ENCODE measurements at places on chromosomes 3 and 15.
A peak's percentile ranks its signal among the peaks of the same experiment; 100 is the strongest.

DNA sequence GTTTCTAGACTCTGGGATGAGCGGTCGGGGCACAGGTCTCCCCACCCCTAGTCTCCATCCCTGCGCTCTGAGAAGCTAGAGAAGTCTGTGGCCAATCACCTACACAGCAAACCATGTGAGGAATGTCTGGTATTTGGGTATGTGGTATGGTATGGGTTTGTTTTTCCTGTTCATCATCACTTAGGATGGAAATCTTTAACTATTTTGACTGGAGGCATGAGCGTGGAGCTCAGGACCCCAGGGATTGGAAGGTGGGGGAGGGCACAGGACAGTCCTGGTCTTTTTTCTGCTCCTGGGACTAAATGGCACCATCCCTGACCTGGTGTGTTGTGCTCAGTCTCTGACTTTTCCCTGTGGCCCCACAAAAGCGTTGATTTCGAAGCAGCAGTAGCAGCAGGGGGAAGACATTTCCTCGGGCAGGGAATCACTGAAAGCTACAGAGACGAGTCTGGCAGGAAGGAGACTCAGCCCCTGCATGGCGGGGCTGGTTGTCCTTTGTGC is 191.7 kb upstream of the TPM1 start:
- no peak for DNase-seq

DNA sequence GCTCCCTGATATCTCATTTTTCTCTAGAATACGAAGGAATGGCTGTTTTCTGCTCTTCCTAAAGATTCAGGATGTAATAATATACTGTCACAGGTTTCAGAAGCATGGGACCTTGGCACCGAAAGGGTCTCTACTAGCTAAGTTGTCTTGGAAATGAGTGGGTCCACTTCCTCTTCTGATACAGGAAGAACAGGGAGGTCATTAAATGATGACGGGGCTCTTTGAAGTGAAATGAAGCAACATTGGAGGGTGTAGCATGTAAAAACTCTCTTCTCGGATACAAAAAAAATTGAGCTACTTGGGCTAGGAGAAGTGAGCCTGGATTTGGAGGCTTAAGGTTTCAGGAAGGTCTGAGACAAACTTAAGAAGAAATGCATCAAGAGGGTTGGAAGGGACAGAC is 349.8 kb upstream of the TPRG1 start:
- DNase-seq, result no peak

DNA sequence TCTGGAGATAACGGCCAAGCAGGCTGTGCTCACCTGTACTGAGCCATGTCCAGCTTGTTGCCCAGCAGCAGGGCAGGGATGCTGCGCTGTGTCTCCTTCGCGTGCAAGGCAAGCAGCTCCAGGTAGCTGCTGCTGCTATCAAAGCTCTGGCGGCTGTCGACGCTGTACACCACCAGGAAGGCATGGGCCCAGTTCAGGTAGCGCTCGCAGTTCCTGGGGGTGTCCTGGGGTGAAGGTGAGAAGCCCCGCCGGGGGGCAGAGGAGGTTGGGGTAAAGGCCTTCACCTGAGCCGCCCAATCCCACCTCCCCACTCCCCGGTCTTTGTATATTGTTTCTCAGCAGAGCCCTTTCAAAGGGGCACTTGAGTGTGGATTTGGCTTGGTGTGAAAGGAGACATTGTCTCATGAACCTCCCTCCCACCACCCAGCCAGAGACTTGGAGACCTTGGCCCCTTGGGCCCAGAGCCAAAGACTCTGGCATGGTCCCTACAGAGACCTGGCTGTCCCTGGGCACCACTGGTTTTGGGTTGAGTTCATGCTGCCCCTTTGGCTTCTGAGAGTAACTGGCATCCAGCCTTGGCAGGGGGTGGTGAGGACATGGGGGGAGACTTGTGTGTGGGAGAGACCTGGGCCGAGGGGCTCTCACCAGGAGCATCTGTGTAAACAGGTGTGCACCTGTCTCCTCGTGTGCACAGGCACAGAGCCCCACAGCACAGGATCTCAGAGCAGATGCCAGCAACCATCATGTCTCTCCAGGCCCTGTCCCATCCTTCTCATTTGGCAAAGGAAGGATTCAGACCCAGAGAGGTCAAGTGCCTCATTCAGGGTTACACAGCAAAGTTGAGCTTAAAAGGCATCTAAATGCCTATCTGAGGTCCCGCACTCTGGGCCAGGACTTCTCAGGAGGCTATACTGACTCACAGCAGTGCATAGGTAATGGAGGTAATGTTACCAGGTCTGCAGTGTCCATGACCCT is 9.1 kb downstream of the RASL12 start:
- DNase-seq, result no peak

DNA sequence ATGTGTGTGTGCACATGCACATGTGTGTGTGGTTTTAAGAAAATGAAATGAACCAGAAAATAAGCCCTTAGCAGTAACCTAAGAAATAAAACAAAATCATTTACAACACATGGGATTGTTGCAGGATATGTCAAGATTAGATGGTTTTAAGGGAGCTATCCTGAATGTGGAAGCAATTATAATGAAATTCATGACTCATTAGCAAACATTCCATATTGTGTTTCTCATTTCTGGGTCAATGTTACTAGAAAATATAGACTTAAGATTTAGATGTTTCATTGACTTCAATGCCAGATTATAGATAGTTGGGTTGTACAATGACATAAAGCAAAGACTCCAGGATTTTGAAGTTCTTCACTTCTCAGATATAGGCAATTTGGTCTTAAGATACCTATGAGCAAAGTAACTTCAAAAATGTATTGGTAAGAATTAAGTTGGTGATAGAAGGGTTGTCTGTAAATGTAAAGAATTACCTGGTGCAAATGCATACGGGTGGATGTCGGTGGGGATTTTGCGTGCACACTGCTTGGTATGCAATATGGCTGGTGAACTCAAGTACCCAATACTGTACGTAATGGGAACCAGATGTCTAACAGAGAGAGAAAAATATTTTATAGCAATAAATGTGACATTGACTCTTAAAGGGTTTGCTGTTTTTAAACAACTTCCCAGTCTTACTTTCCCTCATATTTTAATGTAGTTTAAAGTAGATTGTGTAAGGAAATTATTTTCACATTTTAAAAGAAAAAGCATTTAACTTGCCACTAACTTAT is 53.9 kb upstream of the NR2F2 start:
- peak; percentile 86 for DNase-seq

GRCh38 chr3:87367736-87368135 is 91.4 kb upstream of the POU1F1 start:
- DNase-seq, result no peak

DNA sequence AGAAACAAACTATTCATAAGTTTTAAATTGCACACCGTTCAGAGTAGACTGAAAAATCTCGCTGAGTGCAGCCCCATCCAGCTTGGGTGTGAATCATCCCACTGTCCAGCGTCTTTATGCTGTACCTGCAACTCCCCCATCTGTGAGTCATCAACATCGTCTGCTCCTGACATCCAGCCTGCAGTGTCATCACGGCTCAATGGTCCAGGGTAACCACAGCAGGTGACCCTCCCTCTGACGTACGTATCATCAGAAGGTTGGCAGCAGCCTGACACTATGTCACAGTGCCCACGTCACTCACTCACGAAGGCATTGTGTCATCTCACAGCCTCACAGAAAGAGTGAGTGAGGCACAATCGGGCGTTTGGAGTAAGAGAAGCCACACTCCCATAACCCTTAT is 65.2 kb downstream of the TPRA1 start:
- peak; percentile 86 for DNase-seq

DNA sequence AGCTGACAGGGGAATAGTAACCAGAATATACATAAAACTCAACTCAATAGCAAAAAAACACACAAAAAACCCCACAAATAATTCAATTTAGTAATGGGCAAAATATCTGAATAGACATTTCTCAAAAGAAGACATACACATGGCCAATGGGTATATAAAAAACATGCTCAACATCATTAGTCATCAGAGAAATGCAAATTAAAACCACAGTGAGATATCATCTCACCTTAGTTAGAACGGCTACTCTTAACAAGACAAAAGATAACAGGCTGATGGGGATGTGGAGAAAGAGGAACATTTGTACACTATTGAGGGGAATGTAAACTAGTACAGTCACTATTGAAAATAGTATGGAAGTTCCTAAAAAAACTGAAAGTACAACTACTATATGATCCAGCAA is 678.6 kb downstream of the MECOM start:
- no peak for DNase-seq

DNA sequence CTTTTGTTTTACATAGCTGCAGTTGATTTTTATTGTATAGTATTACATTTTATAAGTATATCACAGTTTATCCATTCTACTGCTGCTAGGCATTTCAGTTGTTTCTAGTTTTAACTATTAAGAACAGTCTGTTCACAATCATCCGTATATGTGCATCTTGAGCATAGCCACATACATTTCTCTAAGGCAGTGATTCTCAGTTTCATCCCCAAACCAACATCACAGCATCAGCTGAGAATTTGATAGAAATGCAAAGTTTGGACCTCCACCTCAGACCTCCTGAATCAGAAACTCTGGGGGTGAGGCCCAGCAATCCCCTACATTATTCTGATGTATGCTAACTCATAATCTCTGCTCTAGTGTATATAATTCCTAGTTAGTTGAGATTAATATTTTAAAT is 120.8 kb downstream of the VPS8 start:
- no peak for DNase-seq

- no peak for DNase-seq
These were observed 189.4 kb downstream of the TBC1D5 start for GRCh38 chr3:17553080-17553479.

DNA sequence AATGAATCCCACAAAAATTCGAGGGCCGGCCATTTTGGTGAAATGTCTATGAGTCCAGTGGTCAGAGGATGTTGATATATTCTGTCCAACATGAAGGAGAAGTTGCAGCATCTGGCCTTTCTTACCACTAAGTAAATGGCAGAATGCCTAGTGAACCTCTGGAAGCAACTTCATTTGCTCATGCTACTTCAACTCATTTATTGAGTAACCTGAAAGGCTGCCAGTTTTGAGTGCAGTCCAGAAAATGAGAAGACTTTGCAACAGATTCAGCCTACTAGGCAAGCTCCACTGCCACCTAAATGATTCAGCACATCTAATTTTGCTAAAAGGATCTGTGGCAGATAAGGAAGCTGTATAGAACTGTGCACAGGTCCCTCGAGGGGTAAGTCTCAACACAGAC is 265.0 kb downstream of the OPA1 start:
- DNase-seq, result peak; percentile 99

DNA sequence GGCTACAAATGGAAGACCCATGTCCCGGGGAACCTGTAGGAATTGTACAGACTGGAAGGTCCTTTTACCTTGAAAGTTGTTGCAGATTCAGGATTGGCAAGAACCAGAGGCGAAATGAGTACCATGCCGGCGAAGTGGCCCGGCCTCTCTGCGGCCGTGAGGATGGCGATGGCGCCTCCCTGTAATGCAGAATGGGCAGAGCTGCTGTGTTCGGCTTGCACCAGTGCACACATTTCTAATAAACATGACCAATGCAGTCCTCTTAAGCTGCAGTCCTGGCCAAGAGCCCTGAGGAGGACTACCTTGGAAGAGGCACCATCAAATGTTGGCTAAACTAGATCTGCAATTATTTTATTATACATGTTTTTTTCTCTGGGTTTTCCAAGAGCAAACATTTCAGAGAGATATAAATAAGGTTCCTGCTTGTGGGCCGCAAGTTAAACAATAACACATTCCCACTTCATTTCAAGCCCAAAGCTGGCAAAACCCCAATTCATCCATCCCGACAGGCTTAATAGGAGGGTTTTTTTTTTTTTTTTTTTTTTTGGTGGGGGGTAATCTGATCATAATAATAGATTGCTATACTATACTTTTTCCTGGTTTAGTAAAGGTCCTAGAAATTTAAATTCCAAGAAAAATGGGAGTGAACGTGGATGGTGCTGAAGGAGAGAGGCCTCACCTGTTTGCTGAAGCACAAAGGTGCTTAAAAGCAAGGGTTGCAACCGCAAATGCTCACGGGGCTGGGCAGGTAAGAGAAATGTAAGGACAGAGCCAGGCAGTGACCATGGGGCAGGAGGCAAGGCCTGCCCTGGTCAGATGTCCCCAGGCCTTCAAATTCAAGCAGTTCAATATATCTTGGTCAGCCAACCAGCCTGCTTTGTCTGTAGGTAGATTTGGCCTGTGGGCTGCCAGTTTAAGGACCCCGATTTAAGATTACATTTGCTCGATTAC is 48.5 kb downstream of the ABTB1 start:
- no peak for DNase-seq

DNA sequence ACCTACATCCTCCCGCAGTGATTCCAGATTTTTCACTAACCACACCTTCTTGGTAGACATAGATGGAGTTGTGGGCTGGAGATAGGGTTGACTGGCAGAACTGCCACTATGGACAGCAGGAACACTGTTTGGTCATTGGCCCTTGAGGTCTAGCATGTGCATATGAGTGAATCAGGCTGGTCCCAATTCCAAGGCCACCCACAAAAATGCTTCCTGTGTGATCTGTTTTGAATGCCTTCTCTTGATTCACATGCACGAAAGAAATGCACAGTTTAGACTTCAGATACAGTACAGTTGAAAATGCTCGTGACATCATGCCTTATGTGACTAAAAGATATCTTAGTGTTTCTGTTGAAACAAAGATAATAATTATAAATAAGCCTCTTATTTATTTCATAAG is 285.8 kb upstream of the SEMA6D start:
- peak; percentile 58 for DNase-seq

DNA sequence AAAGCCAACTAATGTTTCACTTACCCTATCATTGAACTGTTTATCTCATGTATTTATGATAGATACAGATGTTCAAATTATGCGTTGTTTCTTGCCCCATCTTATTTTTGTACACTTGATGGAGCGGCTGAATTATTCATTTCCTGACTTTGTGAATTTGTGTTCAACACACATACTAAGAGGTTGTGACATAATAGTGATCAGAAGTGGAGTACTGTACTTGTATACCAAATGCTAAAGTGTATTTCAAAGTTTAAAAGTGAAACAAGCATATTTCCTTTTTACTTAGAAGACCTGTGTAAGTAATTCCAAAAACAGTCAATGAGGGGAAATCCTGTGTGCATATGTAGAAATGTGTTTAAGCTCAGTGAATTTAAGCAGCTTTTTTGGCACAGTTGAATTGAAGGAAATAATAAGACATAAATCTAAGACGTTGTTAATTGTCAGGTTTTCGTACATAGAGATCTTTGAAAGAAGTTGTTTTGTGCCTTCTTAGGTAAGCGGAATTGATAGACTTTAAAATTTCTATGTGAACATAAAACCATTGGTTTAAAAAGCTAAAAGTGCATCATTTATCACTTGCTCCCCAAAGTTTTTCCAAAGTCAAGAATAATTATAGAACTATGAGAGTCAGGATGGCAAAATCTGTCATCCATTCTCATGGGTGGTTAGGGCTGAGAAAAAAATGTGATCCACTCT is 1.9 kb downstream of the NFKBIZ start:
- no peak for DNase-seq

GRCh38 chr3:123334056-123334455 is 114.8 kb downstream of the ADCY5 start:
- no peak for DNase-seq

GRCh38 chr3:13235079-13235478 is 161.8 kb upstream of the IQSEC1 start:
- DNase-seq, result no peak

- DNase-seq, result no peak
These were observed 450.9 kb downstream of the MAGI1 start for GRCh38 chr3:65587650-65588439.

- DNase-seq, result peak; percentile 20
These were observed 788 bp downstream of the FOXB1 start for GRCh38 chr15:60004846-60005351.

- DNase-seq, result no peak
These were observed 259.1 kb upstream of the PEX5L start for GRCh38 chr3:180295811-180296210.

All from fibroblast of mammary gland (primary cell).